SIG-M5 (cell line): ENCODE measurements at places on chromosomes 12 and 14.

DNA sequence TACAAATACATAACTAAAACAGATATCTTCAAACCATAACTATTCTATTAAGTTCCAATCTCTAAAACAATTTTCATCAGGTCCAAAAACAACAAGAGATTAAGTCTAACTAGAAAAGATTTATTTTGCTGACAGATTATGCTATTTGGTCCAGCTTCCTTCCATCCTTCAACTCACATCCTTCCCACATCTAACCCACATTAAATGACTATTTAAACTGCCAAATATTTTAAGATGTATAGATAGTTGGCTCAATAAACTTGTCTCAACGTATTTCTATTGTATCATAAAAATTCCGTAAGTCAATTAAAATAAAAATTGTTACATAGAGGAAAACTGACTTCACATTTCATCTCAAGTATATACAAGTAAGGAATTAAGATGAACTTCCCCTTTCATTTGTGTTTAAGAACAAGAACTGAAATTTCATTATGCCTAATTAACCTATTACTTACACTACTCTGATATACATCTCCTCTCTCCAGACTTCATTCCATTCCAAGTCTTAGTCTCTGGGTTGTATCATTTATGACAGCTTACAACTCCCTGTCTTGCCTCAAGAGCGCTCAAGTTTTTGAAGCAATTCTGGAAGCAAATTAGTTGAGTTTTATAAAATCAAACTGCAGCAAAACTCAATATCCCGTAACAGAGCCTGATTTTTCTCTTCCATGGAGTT lies 25.4 kb downstream of the PAWR start:
- no peak for DNase-seq

DNA sequence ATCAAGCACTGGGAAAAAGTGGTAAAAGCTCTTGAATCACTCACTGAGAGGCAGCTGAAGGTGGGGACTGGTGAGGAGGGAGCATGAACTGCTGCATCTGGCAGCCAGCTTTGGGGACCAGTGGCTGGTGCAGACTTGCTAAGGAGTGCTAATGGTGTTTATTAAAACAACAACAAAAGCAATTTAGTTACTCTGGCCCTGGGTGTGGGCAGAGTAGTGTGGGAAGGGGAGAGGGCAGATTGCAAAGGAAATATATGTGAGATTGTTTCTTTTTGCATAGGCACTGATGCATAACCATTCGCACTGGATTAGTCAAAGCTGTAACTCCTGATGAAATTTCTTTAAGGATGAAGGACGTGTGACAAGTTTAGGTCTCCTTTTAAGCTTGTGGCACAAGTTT lies 8.1 kb downstream of the TXNRD1 start:
- no peak for DNase-seq

DNA sequence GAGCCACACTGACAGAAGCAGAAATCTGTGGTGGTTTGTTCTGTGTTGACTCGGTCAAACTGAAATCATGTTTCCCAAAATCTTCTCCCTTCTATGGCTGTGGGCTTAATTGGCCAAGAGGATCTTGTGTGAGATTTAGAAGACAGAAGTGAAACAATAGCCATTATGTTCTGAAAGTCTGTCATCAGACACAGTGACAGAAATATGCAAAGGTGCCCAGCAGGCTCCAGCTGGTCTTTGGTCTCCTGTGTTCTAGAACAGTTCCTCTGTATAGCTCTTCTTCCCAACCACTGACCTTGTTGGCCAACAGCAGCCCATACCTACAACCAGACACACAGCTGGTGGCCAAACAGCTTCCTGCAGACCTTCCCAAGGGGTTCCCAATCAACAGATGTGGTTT lies 25.0 kb upstream of the COCH start:
- DNase-seq = no peak

DNA sequence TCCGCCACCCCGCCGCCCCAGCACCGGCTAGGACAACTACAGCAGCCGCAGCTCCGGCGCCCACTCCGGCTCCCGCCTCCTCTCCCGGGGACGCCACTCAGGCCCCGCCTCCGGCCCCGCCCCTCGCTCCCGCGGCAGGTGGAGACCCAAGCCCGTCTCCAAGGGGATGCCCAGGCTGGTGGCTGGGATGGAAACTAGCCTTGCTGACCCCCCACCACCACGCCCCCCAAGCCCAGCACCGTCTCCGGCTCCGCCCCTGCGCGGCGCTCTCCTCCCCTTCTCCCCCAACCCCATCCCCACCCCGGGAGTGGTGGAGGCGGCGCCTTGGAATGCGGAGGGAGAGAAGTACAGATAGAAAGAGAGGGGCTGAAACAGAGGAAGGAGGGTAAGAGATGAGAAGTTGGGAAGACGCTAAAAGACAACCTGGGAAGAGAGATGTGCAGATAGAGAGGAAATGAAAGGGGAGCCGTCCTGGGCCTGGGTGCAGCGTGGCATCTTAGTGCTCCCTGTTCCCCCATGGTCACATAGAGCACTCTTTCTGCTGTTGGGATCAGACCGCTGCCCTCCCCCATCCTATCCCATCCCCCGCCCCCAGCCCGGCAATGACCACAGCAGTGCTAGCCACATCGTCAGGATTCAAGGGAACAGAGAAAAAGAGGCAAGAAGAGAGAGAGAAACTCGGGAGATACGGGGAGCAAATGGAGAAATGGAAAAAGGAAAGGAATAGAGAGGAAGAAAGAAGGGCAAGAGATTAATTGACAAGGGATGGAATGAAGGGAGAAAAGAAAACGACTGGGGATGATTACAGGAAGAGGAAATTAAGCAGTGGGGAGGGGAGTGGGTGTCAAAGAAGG lies at the start of gene ITGA7:
ITGA7 (minus strand) TSS at position 64 of the 854 bp plus-strand sequence. CDS start 222 bp downstream, outside the sequence.
- no peak for DNase-seq

DNA sequence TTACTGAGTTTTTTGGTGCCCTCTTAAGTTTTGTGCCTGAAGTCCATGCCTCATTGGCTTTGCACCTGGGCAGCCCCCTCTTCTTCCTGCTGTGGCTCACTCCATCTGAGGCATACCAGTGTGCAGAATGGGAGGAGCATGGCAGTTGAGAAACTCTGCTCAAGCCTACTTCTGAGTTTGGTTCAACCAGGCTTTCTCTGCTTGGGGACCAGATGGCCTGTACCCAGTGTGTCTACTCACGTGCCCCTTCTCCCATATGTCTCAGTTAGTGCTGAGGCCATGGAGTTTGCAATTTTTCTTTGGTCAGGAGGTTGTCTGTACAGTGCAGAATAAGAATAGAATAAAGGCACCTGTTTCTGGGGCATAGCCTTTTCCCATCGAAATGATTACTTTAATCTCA lies 383.3 kb upstream of the DDHD1 start:
- DNase-seq = no peak

DNA sequence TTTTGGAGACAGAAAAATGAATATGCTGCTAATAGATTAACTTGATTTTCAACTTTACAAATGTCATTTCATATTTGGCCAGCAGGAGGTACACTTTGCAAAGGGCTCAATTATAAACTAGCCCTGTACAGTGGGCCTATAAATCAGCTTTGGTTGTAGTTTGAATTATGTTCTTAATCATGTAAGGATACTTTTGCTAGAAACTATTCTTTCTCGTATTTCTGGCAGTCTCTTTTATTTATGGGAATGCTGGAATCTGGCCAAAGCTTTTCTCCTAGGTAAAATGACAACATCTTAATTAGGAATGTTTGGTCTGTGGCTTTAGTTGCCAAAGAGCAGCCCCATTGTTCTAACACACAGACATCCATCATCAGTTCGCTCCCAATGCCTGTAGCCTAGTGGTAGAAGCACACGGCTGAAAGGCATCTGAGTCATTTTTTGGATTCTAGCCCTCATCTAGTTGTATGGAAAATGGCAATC lies 1322.3 kb upstream of the SEL1L start:
- no peak for DNase-seq

DNA sequence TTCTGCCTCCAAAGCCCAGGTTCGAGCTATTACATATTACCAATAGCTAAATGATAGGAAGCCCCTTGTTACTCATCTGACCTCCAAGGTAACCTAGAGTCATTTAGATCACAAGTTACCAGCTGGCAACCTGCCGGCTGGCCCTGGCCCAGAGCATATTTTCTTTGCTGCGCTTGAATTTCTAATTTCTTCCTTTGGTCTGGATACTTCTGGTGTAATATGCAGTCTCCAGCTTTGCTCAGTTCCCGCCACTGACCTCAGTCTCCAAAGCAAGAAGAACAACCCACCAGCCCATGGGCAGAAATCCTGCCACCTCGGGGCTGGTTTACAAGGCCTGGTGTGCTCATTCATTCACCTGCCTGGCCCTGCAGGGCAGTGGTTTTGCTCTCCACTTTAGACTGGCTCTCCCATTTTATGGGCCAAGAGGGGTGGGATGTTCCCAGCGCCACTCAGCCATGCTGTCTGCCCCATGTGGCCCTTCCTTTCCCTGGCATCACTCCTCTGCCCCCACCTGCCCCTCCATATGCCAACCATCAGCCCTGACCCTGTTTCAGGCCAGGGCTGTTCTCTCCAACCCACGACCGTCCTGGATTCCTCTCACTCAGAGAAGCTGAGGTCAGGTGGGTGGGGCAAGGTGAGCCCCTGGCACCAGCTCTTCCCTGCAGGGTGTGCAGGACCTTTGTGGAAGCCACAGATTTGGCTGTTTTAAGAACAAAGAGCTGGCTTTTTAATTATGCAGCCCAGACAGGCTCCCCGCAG lies 76.0 kb downstream of the PRIMA1 start:
- DNase-seq = no peak

GRCh38 chr12:112236386-112236785 lies 111.0 kb downstream of the TRAFD1 start:
- no peak for DNase-seq

DNA sequence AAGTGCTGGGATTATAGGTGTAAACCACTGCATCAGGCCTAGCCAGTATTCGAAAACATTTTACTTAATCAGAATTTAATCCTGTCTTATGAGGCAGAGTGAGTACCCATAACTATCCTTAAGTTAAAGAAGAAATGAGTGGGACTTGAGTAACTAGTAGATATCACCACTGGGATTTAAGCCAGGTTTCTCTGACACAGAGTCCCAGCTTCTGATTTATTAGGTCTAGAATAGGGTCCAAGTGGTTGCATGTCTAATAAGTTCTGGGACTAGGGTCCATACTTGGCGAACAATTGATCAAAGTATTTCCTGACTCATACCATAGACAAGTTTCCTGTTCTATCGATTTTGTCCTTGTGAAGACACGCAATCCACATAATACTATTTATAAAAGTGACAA lies 18.9 kb downstream of the PTPRB start:
- DNase-seq = no peak

GRCh38 chr12:131991816-131992430 lies 42.2 kb downstream of the EP400 start:
- DNase-seq = no peak

DNA sequence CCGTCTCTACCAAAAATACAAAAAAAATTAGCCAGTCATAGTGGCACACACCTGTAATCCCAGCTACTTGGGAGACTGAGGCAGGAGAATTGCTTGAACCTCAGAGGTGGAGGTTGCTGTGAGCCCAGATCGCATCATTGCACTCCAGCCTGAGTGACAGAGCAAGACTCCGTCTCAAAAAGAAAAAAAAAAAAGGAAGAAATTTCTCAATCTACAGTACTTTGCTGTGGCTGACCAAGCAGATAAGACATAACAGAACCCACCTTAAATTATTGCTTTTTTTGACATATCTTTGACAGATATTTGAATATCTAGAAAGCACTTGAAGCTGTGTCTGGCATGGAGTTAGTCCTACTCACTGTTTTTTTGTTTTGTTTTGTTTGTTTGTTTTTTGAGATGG lies 34.9 kb upstream of the HNF1A start:
- no peak for DNase-seq

DNA sequence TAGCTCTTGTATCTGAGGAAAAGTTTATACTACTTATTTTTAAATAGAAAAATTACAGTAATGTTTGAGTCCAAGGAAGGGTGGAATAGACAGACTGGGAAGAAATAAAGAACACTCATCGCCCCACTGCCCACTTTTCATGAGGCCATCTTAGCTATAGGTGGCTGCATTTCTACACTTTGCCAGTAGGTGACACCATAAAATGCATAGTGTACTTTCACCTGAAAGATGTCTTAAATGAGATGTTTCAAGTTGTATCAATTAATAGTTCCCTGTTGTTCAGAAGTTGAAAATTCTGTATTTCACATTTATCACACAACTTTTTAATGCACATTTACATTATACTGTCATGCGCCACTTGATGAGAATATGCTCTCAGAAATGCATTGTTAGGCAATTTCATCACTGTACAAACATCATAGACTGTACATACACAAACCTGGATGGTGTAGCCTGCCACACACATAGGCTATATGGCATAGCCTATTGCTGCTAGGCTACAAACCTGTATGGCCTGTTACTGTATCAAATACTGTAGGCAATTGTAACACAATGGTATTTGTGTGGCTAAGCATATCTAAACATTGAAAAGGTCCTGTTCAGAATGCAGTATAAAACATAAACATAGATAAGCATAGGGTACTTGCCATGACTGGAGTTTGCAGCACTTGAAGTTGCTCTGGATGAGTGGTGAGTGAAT lies 27.6 kb downstream of the PMCH start:
- no peak for DNase-seq

DNA sequence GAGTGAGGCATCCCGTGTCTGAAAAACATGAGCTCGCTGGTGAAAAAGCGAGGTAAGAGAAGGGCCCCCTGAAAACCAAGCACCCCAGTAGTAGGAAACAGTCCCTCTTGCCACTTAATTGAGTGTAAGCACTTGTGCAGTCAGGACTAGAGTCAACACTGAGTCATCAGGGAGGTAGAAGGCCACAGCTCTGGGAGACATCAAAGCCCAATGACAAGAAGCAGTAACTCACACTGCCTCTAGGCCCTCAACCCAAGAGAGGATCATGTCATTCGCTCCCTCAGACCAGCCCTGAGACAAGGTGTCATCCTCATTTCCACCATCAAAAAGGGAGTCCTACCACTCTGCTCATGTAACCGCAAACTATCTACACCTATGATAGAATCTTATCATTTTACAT lies 17.8 kb downstream of the POMT2 start:
- DNase-seq = no peak

DNA sequence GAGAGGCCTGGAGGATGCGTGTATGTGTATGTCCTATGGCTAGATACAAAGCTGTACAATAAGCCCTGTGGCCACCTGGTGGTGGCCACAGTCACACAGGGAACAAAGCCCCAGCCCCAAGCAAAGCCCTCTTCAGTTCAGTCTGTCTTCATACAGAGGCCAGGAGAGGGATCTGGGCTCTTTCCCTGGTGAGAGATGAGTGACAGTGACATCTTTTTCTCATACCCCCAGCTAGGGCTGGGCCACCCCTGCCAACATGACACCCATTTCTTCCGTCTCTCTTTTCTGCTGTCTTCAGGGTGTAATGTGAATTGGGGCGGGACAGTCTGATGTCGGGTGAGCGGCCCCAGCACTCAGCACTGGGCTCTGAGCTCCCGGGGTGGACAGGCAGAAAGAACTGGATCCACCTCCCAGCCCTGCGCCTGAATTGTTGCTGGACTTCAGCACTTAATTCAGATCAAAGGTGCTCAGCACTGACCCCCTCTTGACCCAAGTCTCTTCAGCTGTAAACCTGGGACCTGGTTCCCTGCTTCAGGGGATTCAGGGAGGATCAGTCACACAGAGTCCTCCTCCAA lies 59.8 kb downstream of the SERPINA3 start:
- DNase-seq = no peak

GRCh38 chr12:52906191-52906601 lies 1.3 kb upstream of the KRT8 start:
- no peak for DNase-seq

GRCh38 chr14:82549306-82549990 lies 1015.8 kb upstream of the SEL1L start:
- DNase-seq = no peak
